ENCODE measurements at places on chromosomes 12 and 14.

DNA sequence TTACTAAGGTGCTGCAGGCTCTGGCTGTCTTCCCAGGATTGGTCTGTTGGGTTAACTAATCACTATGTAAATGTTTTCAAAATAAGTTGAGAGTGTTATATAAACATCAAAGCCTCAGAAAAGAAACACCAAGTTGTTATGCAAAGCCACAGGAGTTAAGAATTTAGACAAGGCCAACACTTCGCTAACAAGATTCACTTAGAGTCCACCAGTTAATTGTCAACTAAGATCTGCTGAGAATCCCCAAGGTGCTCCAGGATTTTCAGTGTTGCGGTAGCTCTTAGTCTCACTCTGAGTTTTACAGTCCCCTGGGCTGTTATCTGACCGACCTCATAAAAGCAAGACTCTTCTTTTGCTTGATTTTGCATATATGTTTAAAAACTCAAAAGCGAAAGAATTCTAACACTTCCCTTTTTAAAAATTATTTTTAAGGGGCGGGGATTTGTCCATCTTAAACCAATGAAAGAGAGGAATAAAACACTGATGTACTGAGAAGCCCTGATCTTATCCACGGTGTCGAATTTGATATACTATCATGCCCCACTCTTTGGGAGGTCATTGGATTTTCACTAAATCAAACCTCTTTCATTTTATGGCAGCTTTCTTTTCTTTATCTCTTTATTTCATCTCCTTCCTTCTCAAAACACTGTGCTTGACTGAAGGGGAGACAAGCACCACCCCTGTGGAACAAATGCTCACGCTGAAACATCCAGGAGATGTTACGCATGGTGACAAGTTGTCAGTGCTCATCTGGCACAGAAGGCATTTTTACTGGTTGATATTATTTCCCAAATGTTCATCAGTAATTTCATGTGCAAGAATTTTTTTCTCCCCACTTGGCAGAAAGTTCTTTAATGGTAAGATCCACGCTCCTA, 7.0 kb downstream of the NIN start:
- no peak for DNase-seq

GRCh38 chr14:99609245-99610170, 5.5 kb upstream of the CCDC85C start:
- no peak for DNase-seq

DNA sequence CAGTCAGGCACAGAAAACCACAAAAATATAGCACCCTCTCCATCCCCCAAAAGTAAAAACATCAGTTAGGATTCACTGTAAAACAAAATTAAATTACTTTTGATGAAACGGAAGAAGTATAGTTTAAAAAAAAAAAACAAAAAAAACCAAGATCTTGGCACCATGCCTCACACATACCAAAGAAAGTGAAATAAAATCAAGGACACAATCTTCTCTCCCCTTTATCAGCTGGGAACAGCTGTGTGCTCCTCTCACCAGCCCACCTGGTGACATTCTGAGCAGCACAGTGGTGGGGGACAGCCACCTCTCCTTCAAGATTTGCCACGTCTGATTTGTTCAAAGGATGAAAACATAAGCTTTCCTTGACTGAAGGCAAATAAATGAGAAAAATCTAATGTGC, 55.5 kb downstream of the ESR2 start:
- no peak for DNase-seq

GRCh38 chr12:12671850-12672660, 23.9 kb downstream of the GPR19 start:
- no peak for DNase-seq

- no peak for DNase-seq
These were observed 16.1 kb upstream of the CHGA start for GRCh38 chr14:92906823-92907222.

DNA sequence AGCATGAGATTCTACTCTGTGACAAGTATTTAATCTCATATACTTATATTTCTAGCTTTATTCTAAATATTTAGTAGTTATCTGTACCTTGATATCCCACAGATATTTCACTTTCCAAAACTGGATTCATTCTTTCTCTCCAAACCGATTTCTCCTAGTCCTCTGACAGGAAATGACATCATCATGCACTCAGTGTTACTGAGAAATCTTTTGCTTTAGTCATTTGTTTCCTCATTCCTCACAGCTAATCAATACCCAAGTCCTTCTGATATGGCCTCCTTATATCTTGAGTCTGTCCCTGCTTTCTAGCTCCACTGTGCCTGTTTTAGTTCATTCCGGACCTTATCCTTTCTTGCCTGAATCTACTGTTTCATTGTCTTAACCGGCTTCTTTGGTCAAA, 39.4 kb upstream of the E2F7 start:
- no peak for DNase-seq

- no peak for DNase-seq
These were observed 57.8 kb upstream of the VRK1 start for GRCh38 chr14:96739200-96739910.

DNA sequence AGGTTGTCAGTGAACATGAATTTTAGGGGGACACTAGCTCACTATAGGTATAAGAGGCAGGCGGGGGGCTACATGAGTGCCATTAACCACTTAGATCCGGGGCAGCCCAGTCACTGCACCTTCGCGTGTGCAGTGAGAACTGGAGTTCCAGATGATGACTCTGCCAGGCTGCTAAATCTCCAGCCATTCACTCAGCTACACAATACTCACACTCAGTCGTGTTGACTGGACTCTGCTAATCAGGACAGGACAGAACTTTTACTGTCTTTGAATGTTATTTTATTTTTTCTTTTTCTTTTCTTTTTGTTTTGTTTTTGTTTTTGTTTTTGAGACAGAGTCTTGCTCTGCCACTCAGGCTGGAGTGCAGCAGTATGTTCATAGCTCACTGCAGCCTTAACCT, 465.6 kb downstream of the AACS start:
- no peak for DNase-seq

- DNase-seq = no peak
These were observed 35.1 kb upstream of the ACTN1 start for GRCh38 chr14:69013943-69014782.

DNA sequence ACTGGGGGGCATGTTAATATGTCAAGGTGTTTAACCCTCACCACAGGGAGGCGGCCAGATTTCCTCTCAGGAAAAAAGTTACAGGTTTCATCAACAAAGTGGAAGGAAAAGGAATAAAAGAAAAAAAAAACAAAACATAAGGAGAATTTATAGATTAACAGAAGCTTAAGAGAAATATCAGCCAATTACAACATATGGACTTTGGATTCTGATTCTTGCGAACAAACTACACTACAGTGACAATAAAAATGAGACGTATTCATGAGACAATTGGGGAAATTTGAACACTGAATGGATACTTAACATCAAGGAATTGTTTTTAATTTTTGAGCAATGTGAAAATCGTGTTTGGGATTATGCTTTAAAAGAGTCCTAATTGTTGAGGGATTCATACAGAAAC, 60.4 kb downstream of the CALM1 start:
- DNase-seq = no peak

DNA sequence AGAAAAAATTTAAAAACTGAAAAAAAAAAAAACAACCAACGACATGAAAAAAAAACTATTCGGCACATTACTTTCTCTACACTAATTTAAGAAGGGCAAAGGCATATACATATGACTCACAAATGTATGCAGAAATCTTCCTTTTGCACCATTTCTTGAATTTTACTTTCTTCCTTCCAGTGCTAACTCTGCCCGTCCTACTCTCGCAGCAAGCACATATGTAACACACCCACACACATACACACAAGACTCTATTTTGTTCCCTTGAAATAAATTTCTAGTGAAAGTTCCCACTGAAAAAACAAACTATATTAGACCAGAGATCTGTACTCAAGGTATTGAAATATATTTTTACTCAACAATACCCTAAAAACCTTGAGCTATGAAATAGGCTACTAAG, 14.6 kb downstream of the BTG1 start:
- no peak for DNase-seq

DNA sequence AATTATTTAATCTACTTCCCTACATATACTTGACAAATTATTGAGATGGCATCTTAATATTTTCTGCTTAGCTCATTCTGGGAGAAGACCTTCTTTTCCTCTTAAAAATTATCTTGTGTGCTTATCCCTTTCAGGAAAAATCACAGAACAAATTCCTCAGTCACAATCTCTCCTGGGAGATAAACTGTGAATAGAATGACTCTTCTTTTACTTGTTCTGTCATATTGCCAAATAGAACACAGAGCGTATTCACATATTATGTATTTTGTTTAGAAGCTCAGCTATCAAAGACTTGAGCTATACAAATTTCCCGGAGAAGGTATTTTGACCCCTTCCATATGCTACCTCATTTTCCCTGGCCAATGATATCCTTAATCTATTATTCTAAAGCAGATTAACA, 146.7 kb downstream of the TMEM117 start:
- DNase-seq = no peak

- DNase-seq = no peak
These were observed 7.0 kb upstream of the ANO6 start for GRCh38 chr12:45208604-45209487.

GRCh38 chr12:62934239-62934798, 631 bp downstream of the PPM1H start:
- peak; percentile 46 for DNase-seq
